ENCODE measurements at places on chromosomes 16 and 17.

DNA sequence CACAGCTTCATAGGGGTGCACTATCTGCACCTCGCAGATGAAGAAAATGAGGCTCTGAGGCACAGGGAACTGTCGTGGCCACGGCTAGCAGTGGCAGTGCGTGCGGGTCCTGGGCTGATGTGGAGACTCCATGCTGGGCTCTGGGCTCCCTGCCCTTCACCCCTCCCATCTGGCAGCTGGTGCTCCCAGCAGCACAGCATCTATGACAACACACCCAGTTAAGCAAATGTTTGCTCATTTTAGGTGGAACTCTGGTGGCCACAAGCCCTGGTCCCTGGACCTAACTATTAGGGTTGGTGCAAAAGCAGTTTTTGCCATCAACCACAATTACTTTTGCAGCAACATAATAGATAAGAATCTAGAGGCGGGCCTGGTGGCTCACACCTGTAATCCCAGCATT is 30.9 kb downstream of the IFT140 start:
- no peak for DNase-seq

DNA sequence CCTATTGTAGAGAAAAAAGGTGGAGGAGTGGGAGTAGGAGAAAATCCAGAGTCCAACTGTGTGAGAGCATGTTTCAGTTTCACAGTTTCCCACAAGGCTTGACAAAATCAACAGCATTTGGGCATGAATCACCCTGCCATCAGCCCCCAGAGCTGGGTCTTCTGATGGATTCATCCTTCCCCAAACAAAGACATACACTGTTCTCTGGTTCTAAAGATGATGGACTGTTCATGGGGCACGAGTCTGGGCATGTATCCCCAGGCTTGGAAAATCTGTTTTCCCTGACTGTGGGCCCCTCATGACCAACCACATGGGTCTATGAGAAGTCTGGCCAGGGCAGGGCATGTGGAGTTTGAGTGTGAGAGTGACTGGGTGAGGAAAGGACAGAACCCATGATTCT is 210.4 kb upstream of the IRX5 start:
- no peak for DNase-seq

GRCh38 chr17:78991906-78992532 is 12.3 kb upstream of the LGALS3BP start:
- no peak for DNase-seq

GRCh38 chr16:85522842-85523601 is 90.1 kb upstream of the GSE1 start:
- DNase-seq: no peak

GRCh38 chr17:64232466-64233262 is 30.4 kb downstream of the TEX2 start:
- DNase-seq: no peak

- no peak for DNase-seq
Observed at GRCh38 chr17:69435971-69436696, 21.6 kb downstream of the MAP2K6 start.

GRCh38 chr17:35893751-35894150 is 13.6 kb upstream of the CCL5 start:
- DNase-seq: no peak

DNA sequence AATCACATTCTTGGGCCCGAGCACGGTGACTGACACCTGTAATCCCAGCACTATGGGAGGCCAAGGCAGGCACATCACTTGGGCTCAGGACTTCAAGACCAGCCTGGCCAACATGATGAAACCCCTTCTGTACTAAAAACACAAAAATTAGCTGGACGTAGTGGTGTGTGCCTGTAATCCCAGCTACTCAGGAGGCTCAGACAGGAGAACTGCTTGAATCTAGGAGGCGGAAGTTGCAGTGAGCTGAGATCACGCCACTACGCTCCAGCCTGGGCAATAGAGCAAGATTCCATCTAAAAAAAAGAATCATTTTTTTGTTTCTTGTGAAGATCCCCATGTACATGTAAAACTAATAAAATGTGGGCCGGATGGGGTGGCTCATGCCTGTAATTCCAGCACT is 53.1 kb upstream of the ATF7IP2 start:
- no peak for DNase-seq

- DNase-seq: no peak
Observed at GRCh38 chr17:36650096-36650775, 48.9 kb downstream of the MRM1 start.

DNA sequence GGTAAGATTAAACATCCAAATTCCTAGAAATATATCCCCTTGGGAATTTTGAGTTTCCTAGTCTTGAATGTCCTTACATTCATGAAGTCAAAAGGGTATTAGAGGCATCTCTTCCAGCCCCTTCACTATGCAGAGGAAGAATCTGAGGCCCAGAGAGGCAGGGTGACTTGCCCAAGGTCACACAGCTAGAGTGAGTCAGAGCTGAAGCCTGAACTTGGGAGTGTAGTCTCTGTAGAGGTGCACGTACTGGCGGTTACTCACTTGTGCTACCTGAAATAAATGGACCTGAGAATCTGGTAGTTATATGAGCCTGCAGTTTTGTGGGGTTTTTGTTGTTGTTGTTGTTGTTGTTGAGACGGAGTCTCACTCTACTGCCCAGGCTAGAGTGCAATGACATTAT is 164.0 kb downstream of the XYLT1 start:
- no peak for DNase-seq

GRCh38 chr16:24896439-24896838 is 50.7 kb downstream of the SLC5A11 start:
- DNase-seq: no peak

- DNase-seq: no peak
Observed at GRCh38 chr17:63240106-63240505, 206.0 kb downstream of the CYB561 start.

Measured in CMK (cell line).